Pulmonary artery endothelial cell (primary cell): ENCODE measurements at places on chromosomes 7 and 10. TPM values are rescaled to one million over a fixed set of nuclear protein-coding genes. Genes with fewer than 3 reads are reported as not detected.

DNA sequence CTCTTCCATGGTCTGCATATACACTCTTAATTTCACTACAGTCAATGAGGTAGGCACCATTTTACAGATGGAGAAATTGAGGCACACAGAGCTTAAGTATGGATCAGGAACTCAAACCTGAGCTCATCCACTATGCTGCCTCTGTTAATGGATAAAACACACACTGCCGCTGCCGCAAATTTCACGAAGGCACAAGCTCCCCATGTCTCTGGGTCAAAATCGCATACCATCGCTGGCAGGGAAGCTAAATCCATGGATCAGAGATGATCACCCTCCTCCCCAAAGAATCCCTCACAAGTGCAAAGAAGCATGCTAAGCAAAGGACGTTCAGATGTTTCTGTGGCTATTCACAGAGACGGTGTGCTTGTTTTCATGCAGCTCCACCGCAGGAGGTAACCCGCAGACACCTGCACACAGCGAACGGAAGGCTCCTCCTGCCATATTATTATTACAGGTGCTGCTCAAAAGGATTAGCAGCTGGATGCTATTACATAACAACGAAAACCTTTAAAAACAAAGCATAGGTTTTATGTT lies 109.3 kb downstream of the UBE2H start:
- no peak for DNase-seq

DNA sequence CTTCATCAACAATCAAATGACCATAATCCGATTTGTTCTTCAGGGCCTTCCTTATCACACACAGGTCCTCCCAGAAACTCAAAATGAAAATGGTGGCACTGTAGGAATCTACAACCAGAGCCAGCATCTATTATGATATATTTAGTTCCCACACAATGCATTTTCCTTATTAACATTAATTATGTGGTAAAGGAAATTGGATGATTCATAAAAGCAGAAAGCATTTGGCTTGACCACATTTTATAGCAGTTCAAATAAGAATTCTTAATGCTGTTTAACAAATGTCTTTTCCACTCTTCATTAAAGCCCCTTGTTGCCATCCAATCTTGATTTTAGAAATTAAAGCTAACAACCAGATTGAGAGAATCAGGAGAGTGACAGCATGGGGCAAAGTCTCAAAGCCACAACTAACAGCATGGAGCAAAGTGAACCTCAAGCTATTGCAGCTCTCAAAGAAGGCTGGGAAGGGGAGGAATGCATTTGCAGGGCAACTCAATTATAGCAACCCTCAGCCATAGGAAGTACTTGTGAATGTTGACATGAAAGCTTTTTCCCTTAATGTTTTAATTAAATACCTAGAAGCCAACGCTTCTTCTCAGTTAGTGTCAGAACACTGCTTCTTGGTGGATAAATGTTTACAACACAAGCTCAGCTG lies 549.1 kb downstream of the NXPH1 start:
- no peak for DNase-seq

DNA sequence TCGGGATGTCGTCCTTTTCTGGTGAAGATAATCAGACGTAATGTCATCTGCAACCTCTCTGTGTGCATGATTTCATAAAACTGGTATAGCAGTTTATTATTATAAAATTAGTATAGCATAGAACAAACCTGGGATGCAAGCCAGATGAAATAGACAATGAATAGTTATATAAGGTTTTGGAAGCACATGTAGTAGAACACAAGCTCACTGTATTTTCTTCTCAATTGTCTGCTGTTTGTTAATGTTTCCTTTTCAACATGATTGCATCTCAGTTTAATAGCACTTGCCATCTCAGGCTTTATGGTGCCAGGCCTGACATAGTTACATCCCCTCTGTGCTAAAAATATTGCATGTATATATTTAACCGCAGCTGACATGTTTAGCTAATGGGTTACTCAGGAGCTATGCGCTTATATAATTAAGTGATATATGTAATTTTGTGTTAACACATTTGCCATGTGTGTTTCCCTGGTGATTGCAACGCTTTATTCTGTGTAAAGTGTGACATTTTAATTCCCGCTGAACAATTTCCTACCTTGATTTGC lies 132.7 kb downstream of the ARID5B start:
- DNase-seq: no peak

DNA sequence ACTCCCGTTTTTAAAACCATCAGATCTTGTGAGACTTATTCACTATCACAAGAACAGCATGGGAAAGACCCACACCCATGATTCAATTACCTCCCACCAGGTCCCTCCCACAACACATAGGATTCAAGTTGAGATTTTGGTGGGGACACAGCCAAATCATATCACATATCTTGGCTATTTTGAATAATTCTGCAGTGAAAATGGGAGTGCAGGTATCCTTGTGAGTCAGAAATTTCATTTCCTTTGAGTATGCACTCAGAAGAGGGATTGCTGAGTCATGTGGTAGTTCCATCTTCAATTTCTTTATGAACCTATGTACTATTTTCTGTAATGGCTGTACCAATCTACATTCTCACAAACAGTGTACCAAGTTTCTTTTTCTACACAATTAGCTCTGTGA lies 125.8 kb downstream of the ANKRD7 start:
- DNase-seq: no peak

DNA sequence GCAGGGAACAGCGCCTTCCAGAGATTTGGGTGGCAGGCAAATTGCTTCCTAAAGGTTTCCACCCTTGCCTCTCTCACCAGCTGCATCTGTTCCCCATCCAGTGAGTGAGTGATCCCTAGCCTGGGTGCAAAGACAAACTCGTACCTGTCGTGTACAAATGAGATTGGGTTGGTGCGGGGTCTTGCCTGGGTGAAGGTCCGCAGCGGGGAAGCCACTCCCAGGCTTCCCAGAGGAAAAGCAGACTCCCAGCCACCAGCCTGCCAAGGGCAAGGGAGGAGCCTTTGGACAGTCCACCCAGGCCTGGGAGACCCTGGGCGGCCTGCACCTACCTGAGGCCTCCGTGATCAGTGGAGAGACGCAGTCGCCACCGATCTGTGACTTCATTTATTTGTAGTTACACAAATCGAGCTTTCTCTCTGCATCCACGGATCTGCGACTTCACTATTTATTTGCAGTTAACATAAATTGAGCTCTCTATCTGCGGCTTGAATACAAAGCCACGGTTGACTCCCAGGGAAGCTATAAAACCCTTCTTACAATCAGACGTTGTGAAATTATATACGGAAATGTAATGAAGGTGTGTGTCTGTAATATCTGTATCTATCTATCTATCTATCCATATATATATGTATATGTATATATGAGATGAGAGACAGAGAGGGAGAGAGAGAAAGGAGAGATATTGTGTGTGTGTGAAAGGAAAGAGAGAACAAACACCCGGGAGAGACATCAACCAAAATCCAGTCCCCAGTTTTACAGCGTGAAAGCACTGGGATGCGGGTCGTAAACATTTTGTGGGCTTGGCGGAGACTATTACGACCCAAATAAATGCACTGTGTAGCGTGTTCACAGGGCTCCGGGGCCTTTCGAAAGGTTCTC lies 3.0 kb upstream of the HOXA7 start:
- DNase-seq: no peak

DNA sequence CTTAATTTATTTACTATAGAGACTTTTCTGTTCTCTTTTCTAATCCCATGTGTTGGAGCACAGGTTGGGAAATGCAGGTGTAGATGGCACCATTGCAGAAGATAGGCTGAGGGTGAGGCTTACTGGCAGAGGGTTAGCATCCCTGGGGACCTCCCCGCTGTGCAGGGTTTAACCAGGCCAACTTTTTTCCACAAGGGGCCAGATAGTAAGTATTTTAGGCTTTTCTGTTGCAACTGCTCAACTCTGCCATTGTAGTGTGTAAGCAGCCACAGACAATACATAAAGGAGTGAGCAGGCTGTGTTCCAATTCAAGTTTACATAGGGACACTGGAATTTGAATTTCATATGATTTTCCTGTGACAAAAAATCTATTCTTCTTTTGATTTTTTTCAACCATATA lies 34.6 kb upstream of the AOAH start:
- no peak for DNase-seq

DNA sequence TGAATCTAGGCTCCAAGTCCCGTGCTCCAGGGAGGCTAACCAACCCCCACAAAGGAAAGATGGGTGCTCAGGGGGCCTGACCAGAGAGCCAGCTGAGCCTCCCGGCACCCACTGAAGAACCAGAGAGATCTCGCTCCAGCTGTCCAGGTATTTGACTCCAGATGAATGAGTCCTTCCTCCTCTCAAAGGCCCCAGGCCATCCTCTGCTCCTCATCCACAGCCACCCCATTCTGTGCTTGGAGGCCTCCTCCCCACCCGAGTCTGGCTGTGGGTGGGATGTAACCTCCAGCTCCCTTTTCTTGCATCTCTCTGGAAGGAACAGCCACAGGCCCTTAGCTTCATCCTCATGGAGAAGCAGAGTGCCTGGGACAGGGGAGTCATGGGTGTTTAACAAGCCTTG lies 44.6 kb downstream of the VSTM4 start:
- no peak for DNase-seq

- no peak for DNase-seq
These were observed 54.4 kb downstream of the MYPN start for GRCh38 chr10:68163735-68164134.

DNA sequence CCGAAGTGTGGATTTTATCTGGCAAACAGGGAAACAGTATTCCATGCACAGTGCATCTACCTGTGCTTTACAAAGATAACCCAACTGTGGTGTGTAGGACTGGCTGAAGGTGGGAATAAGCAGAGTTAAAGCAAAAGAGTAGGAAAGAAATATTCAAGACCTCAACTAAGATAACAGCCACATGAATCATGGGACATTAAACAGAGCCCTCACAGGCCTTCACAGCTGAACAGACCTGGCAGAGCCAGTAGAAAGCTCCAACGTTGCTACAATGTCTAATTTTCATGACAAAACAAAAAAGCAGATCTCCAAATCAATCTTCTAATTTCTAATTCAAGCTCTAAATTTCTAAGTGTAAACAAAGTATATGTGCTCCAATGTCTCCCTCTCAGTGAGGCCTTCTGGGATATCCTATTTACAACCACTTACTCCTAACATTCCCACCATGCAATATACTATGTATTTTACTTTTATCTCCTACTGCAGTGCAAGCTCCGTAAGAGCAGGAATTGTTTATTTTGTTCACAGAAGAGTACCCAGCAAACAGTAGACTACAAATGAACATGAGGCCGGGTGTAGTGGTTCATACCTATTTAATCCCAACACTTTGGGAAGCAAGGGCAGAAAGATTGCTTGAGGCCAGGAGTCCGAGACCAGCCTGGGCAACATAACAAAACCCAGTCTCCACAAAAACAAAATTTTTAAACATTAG lies 63.5 kb downstream of the UBE2H start:
- no peak for DNase-seq

TSPAN15 gene
- total RNA-seq: 21.0 and 129 TPM in 2 replicates

TMEM270 gene
- not detected in 2 replicates for total RNA-seq

CLEC2L gene
- total RNA-seq: not detected in 2 replicates

SPAG6 gene
- not detected in 2 replicates for total RNA-seq

SNX10 gene
- 0.20 and 0.39 TPM in 2 replicates for total RNA-seq

HTR5A gene
- total RNA-seq: not detected in 2 replicates

KLF14 gene
- total RNA-seq: not detected in 2 replicates

PTN gene
- 0.13 and 0.46 TPM in 2 replicates for total RNA-seq

HSPA14 gene
- total RNA-seq: 16.2 and 17.1 TPM in 2 replicates
